ENCODE measurements at places on chromosomes 5 and 9. TPM values are rescaled to one million over a fixed set of nuclear protein-coding genes. Genes with fewer than 3 reads are reported as not detected.

- peaks cover 4% of the 10 kb centered on the region for H3K4me1 ChIP-seq
- H3K4me3 ChIP-seq, result no peak overlapping the region
- no peaks in the 10 kb centered on the region for H3K36me3 ChIP-seq
- no peak for DNase-seq
Observed at GRCh38 chr9:2602704-2603116, 18.9 kb upstream of the VLDLR start.

DNA sequence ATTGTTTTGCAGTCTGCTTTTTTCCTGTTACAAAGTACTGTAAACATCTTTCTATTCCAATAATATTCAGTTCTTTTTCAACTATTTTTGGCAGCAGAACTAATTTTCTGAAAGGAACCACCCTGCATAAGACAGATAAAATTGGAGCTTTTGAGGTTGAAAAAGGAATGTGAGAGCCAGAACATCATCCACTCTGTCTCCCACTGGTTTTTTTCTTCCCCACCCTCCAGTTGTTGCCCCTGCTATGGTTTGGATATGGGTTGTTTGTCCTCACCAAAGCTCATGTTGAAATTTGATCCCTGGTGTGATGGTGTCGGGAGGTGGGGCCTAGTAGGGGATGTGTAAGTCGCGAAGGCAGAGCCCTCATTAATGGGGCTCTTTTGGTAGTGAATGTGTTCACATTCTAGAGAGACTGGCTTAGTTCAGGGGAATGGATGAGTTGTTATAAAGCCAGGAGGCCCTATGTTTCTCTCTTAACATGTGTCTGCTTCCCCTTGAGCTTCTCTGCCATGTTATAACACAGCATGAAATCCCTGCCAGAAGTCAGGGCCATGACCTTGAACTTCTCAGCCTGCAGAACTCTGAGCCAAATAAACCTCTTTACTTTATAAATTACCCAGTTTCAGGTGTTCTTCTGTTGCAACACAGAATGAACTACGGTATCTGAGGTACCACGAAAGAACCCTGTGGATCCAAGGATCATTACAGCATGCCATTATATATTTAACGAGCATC lies 34.8 kb upstream of the MAST4 start:
- no peaks in the 10 kb centered on the region for H3K4me1 ChIP-seq
- H3K27ac ChIP-seq, result no peak overlapping the region
- DNase-seq, result no peak
- no peaks in the 10 kb centered on the region for H3K27me3 ChIP-seq
- H3K4me3 ChIP-seq, result no peak overlapping the region

GRCh38 chr9:84869091-84869490 lies 199.6 kb downstream of the NTRK2 start:
- no peak for DNase-seq
- H3K36me3 ChIP-seq, result no peaks in the 10 kb centered on the region
- H3K27me3 ChIP-seq, result no peaks in the 10 kb centered on the region
- no peak overlapping the region for H3K27ac ChIP-seq

GRCh38 chr5:2459251-2459650 lies 292.2 kb downstream of the IRX2 start:
- no peak for DNase-seq
- no peaks in the 10 kb centered on the region for H3K4me1 ChIP-seq
- no peaks in the 10 kb centered on the region for H3K27me3 ChIP-seq
- H3K4me3 ChIP-seq, result no peak overlapping the region
- no peaks in the 10 kb centered on the region for H3K36me3 ChIP-seq

- H3K4me1 ChIP-seq, result no peaks in the 10 kb centered on the region
- DNase-seq, result no peak
- no peaks in the 10 kb centered on the region for H3K27me3 ChIP-seq
- H3K36me3 ChIP-seq, result no peaks in the 10 kb centered on the region
Observed at GRCh38 chr9:129449066-129449465, 171.8 kb downstream of the C9orf50 start.

DNA sequence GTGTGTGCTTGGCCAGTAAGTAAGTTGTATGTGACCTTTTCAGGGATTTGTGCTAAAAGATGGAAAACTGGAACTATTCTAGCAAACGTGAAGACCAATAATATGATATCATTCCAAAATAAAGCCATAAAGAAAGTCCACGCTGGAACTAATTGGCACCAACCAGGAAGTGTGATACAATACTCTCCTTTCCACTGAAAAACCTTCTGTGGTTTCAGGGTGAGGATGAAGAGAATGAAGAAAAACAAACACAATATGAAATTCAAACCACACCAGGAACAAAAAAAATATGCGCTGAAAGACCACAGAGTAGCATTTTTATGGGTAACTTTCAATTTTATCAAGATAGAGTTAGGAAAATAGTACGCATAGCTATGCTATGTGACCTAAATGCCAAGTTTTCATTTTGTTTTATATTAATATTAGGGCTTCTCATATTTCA lies 105.8 kb downstream of the EFNA5 start:
- DNase-seq, result no peak
- H3K27me3 ChIP-seq, result no peaks in the 10 kb centered on the region
- H3K4me1 ChIP-seq, result no peaks in the 10 kb centered on the region

GRCh38 chr5:178419196-178419595 lies 171.0 kb downstream of the COL23A1 start:
- H3K36me3 ChIP-seq, result no peaks in the 10 kb centered on the region
- H3K4me3 ChIP-seq, result no peak overlapping the region
- no peaks in the 10 kb centered on the region for H3K4me1 ChIP-seq
- no peaks in the 10 kb centered on the region for H3K27me3 ChIP-seq
- DNase-seq, result no peak

DNA sequence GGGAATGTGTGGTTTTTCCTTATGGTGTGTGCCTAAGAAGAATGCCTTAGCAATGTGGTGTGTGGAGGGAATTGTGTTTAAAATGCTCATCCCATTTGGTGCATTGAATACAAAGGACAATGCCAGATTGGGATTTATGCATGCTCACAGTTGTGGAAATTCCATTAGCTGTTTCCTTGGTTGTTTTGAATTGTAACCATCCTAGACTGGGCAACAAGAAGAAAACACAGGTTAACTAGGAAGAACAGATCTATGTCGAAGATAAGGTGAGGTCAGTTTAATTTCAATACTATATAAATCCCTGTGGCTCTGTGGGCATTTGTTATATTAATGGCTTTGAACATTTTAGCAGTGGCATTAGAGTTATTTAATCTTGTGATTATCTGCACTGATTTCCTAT lies 266.8 kb downstream of the MAT2B start:
- DNase-seq, result no peak
- no peak overlapping the region for H3K27ac ChIP-seq
- H3K36me3 ChIP-seq, result no peaks in the 10 kb centered on the region
- H3K4me1 ChIP-seq, result no peaks in the 10 kb centered on the region

DNA sequence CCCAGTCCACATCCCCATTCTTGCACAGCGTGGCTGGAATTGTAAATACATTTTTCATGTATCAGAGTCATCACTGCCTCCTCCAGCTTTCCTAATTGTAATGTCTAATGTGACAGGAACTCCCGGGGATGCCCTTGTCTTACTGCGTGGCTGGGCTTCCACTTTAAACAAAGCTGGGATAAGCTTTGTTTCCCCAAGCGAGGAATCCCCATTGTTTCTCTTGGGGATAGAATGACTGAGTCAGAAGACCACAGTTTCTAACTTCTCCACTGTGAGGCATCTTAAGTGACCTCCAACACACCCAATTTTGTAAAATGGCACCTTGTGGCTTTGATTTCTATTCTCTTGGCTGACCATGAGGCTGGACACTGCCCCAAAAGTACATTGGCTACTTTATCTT lies 22.4 kb downstream of the ARPC5L start:
- DNase-seq, result no peak
- H3K4me1 ChIP-seq, result no peaks in the 10 kb centered on the region
- H3K36me3 ChIP-seq, result peaks cover 4% of the 10 kb centered on the region
- no peak overlapping the region for H3K27ac ChIP-seq
- no peak overlapping the region for H3K4me3 ChIP-seq
- H3K27me3 ChIP-seq, result no peaks in the 10 kb centered on the region

DNA sequence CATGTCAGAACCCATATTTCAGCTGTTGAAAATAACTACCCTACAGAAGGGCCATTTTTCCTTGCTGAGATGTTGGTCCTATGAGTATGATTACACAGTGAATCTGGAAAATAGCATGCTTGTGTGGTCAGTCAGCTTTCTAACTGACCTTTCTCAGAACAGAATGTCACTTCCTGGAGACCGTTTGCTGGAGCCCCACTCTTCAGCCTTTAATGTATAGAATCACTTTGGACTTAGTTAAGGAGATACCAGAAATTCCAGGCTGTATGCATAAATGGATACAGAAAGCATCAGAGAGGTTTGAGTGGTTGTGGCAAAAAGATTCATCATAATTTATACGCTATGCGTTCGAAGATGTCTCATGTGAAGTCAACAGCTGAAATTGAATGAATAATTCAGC lies 488.1 kb downstream of the EBF1 start:
- no peaks in the 10 kb centered on the region for H3K4me1 ChIP-seq
- no peak for DNase-seq
- no peak overlapping the region for H3K4me3 ChIP-seq

DNA sequence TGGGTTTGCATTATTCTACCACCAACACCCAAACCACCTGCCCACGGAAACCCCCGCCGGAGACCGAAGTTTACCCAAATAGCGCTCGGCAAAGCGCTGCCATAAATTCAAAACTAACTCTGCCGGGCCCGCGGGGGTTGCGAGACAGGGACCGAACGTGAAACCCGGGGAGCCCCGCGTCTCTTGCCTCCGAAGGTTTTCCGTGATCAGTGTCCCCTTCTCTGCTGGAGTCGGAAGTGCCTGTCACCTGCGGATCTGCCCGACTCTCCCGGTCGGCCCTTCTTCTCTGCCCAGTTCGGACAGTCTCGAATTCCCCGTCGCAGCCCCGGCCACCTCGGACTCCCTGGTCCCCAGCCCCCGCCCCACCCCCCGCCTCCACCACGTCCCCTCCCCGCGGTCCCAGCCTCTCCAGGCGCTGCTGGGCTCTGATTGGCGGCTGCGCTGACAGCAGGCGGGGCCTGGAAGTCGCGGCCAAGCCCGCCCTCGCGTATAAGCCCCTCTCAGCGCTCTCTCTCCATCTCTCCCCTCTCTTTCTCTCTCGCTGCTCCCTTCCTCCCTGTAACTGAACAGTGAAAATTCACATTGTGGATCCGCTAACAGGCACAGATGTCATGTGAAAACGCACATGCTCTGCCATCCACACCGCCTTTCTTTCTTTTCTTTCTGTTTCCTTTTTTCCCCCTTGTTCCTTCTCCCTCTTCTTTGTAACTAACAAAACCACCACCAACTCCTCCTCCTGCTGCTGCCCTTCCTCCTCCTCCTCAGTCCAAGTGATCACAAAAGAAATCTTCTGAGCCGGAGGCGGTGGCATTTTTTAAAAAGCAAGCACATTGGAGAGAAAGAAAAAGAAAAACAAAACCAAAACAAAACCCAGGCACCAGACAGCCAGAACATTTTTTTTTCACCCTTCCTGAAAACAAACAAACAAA lies at the start of gene RORB:
Gene RORB, plus strand, starts transcription at position 517 of the 929 bp plus-strand sequence. CDS start 642 bp downstream, outside the sequence.
- H3K27me3 ChIP-seq, result no peaks in the 10 kb centered on the region
- no peaks in the 10 kb centered on the region for H3K36me3 ChIP-seq
- peaks cover 12% of the 10 kb centered on the region for H3K4me1 ChIP-seq
- no peak within 1 kb of the TSS for H3K27ac ChIP-seq

DNA sequence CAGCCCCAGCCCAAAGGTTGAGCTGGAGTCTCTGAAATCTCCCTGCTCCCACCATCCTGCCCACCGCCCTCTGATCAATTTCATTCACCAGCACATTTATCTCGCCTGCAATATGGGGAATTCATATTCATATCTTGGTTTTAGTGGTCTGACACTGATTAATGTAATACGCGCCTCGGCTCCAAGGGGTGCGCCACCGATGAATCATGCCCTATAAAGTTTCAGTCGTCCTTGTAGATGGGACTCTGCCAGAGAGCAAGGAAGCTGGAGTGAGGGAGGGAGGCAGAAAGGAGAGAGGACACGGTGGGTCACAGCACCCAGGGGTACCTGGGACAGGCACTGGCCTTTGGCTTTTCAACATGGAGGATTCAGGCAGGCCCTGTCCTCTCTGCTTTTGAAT lies 8.9 kb downstream of the IRX1 start:
- no peaks in the 10 kb centered on the region for H3K4me1 ChIP-seq
- no peak overlapping the region for H3K27ac ChIP-seq
- DNase-seq, result no peak
- no peaks in the 10 kb centered on the region for H3K36me3 ChIP-seq
- peaks cover 7% of the 10 kb centered on the region for H3K27me3 ChIP-seq

- H3K27ac ChIP-seq, result no peak overlapping the region
- H3K4me1 ChIP-seq, result no peaks in the 10 kb centered on the region
- H3K4me3 ChIP-seq, result no peak overlapping the region
- H3K36me3 ChIP-seq, result no peaks in the 10 kb centered on the region
- no peak for DNase-seq
Observed at GRCh38 chr5:38677636-38678035, 121.2 kb upstream of the LIFR start.

DNA sequence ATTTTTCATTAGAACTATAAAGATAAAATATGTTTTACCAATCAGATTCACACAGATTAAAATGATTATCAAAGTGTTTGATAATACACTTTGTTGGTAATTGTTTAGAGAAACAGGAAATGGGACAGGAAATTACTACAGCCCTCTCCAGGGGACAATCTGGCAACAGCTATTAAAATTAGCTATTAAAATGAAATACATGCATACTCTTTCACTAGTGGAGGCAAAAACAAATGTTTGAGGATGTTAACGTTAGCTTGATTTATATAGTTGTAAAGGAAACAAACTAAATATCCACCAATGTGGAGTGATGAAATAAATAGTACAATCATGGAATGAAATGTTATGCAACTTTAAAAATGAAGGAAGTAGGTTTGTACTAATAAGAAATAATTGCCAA lies 53.7 kb downstream of the TARS1 start:
- H3K36me3 ChIP-seq, result no peaks in the 10 kb centered on the region
- H3K4me3 ChIP-seq, result no peak overlapping the region
- H3K4me1 ChIP-seq, result peaks cover 11% of the 10 kb centered on the region
- DNase-seq, result no peak
- H3K27me3 ChIP-seq, result no peaks in the 10 kb centered on the region

DNA sequence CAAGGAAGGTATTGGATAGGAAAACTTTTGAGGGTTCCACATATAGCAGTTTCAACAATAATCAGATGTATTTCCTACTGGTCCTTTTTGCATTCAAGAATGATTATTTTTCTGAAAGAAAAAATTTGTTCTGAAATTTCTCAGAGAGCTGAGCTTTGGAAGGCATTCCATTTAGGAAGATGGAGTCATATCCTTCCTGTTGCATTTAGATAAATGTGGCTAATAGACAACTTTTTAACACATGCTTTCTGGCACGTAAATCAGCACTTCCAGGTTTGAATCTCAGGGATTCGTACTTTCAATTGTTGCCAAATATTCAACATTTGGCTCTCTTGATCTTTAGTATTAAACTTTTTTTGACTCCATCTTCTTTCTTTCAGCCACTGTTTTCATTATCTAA lies 24.8 kb upstream of the TLR4 start:
- no peaks in the 10 kb centered on the region for H3K27me3 ChIP-seq
- no peaks in the 10 kb centered on the region for H3K36me3 ChIP-seq
- H3K27ac ChIP-seq, result no peak overlapping the region
- no peak overlapping the region for H3K4me3 ChIP-seq

GRCh38 chr5:42889311-42889933 lies 77.7 kb upstream of the SELENOP start:
- H3K27me3 ChIP-seq, result no peaks in the 10 kb centered on the region
- no peaks in the 10 kb centered on the region for H3K36me3 ChIP-seq
- DNase-seq, result peak; percentile 62
- H3K27ac ChIP-seq, result no peak overlapping the region
- no peaks in the 10 kb centered on the region for H3K4me1 ChIP-seq
- H3K4me3 ChIP-seq, result no peak overlapping the region

Gene OCLN
- polyA plus RNA-seq, result 12.9 TPM

Gene SPATA31A3
- polyA plus RNA-seq, result not detected

Gene IRX2
- polyA plus RNA-seq, result 22.8 TPM

Gene KCNIP1
- 1.3 TPM for polyA plus RNA-seq

Gene TNFSF15
- 0.04 TPM for polyA plus RNA-seq

Gene PPP3R2
- not detected for polyA plus RNA-seq
